ENCODE measurements at places on chromosomes 7 and 10.
A peak's percentile ranks its signal among the peaks of the same experiment; 100 is the strongest.

DNA sequence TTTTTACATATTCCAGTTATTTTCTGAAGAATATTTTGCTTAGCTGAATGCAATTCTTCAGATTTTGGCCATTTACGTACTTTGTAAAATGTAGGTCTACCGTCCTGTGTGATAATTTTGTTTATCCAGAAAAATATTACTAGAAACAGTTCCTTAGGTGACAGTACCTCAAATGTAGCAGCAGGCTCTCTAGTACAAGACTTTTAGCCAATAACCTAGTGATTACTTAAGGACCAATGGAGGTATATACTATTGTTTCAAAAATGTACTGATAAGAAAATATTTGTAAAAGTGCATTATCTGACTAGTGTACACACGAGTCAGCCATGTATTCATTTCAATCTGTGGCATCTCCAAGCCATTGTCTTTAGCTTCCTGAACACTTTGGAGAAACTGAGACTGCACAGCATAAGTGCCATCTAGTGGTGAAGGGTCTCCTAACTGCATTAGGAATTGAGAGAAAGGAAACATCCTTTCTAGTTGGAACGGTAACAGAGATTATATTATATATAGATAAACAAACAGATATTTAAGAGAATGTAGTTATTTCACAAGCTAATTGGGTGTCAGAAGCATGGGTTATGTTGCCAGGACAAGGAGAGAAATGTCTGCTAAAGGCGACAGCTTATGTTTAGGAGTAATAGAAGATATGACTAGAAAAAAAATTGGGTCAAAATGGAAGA, 23.7 kb downstream of the RTKN2 start:
- peak; percentile 7 for DNase-seq

GRCh38 chr10:55410415-55410885, 609.4 kb upstream of the PCDH15 start:
- DNase-seq, result no peak

- no peak for DNase-seq
These were observed 1.5 kb downstream of the CPSF4 start for GRCh38 chr7:99440195-99440594.

DNA sequence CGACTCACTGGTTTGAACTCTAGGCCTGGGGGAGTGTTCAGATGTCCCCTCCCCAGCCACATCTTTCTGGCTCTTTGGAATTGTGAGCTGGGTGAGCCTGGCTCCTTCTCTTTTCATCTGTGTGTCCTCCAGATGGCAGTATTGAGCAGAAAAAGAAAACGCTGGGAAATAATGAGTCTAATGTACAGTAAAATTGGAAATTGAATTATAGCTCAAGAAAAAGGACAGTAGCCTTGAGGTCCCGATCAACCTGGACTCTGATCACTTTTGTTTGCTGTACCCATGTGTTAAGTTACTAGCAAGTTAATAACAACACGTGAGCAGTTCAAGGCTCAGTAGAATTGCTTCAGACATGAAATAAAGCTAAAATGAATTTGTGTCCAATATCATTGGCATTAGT, 77.9 kb downstream of the SNX10 start:
- DNase-seq, result no peak

GRCh38 chr7:132685277-132685676, 109.0 kb upstream of the PLXNA4 start:
- no peak for DNase-seq

DNA sequence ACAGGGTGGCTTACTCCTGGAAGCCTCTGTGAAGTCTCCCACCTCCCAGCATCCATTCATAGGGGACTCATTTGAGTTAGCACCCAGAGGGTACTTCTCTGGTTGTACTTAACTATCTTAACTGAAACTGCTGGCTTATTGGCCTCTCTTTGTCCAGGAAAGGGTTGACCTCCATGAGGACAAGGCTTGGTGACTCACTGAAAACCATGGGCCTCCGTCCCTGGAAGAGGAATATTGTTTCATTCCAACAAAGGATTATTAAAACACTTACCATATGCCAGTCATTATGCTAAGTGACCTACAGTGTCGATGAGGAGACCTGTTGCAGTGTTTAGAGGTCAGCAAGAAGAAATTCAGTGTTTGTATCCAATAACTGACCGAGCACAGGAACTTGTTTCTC, 175.9 kb downstream of the PLPP4 start:
- no peak for DNase-seq

DNA sequence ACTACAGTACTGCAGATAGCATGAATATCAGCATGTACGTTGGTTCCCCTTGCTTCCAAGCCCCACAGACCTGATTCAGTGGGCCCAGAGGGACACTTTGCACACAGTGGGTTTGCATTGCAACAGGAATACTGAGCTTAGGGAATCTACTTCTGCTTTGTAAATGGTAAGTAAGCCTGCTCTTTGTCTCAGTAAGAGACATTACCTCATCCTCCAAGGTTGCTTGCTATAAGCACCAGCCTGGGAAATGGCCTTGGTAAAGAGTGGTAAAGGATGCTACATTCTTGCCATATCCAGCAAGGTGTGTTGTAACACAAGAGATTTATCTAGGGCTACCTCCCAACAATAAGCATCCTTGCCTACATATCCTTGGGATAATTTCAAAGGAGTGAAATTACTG, 730.5 kb downstream of the INHBA start:
- DNase-seq, result no peak

DNA sequence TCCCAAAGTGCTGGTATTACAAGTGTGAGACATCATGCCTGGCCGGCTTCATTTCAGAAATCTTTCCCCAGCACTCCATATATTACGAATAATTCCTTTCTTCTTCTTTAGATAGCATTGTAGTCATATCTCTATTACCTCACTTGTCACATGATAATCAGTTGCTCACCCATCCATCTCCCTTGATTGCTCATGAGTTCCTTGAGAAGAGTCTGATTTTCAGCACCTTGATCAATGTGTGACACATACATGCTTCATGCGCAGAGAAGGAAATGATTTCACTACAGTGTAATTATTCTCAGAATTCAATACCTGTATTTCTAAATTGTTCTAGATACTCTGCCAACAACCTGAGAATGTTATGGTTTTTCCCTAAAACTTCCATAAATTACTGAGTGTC, 26.7 kb upstream of the GGCT start:
- no peak for DNase-seq

- no peak for DNase-seq
These were observed 53.6 kb downstream of the AGMO start for GRCh38 chr7:15508258-15508657.

DNA sequence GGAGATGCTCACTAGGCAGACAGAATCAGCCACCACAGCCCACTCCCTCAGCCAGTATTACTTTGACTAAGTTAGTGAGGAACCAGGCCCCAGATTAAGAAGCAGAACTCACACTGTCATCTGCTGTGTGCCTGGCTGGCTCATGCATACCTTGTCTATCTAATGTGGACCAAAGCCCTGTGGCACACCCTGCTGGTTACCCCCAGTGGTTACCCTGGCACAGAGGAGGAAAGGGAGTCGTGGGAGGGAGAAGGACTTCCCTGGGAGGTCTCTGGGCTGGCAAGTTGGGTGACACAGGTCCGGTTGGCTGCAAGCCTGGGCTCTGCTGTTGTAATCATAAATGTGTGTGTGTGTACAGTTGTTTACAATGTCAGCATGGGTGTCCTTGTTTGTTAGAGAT, 7.5 kb upstream of the SH2D4B start:
- no peak for DNase-seq

GRCh38 chr7:155928583-155928982, 116.3 kb upstream of the SHH start:
- no peak for DNase-seq

- DNase-seq, result no peak
These were observed 240.8 kb downstream of the ARHGAP12 start for GRCh38 chr10:31687663-31688482.

GRCh38 chr7:42154173-42154572, 82.8 kb downstream of the GLI3 start:
- DNase-seq, result no peak

- no peak for DNase-seq
These were observed 150.2 kb upstream of the MEOX2 start for GRCh38 chr7:15836651-15837050.

DNA sequence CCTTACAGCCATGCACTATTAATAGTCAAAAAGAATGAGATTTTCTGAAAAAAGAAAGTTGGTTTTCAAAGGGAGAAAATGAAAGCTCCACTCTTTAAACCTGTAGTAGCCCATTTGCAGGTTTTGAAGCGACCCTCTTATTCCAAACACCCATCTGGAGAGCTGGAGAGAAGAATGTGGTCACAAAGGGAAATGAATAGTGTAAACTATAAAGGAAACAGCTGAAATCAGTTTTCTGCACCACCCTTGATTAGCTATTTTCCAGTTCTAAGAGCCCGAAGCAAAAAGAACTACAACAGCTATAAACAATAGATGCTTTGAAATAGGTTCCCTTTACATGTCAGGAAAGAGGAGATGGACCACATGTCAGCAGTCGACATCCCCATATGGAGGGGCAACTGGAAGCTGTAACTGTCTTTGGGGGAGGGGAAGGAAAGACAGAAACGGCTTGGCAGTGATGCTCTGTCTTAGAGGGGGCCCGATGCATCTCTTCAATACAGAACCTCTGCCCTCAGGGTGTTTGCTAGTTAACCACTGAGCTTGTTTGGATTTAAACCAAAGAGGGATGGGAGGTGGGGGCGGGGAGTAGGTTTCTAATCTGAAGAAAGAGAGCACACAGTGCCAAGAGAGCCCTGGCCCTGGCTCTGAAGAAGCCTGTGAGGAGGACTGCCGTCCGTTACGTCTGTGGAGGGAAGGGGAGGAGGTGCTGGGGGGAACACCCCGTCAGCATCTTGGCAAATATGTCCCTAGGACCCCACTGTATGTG, 55.3 kb downstream of the CPVL start:
- DNase-seq, result no peak

DNA sequence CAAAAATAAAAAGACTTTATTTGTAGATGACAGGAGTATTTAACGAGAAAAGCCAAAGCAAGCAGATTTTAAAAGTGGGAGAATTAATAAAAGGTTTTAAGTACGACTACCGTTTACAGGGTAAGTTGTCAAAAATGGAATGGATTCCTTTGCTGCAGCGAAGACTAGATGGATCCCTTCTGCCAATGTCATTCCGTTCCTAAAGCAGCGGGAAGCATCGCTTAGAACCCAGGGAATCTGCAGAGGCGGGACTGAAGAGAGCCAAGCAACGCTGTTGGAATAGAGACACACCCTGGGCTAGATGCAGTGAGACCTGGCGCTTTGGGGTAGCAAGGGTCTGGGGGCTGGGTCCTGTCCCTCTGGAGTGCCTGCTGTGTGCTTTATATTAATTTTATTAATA, 303.1 kb upstream of the MKI67 start:
- DNase-seq, result no peak

Measured in T-helper 9 cell (primary cell).